ENCODE measurements at places on chromosomes 7 and 10. TPM values are rescaled to one million over a fixed set of nuclear protein-coding genes. Genes with fewer than 3 reads are reported as not detected.
A peak's percentile ranks its signal among the peaks of the same experiment; 100 is the strongest.

Gene MNX1
- not detected for total RNA-seq

GRCh38 chr7:139702811-139703486, 74.8 kb downstream of the HIPK2 start:
- DNase-seq: no peak

- DNase-seq: peak; percentile 63
These were observed 65.9 kb downstream of the DGKB start for GRCh38 chr7:14836571-14837189.

DNA sequence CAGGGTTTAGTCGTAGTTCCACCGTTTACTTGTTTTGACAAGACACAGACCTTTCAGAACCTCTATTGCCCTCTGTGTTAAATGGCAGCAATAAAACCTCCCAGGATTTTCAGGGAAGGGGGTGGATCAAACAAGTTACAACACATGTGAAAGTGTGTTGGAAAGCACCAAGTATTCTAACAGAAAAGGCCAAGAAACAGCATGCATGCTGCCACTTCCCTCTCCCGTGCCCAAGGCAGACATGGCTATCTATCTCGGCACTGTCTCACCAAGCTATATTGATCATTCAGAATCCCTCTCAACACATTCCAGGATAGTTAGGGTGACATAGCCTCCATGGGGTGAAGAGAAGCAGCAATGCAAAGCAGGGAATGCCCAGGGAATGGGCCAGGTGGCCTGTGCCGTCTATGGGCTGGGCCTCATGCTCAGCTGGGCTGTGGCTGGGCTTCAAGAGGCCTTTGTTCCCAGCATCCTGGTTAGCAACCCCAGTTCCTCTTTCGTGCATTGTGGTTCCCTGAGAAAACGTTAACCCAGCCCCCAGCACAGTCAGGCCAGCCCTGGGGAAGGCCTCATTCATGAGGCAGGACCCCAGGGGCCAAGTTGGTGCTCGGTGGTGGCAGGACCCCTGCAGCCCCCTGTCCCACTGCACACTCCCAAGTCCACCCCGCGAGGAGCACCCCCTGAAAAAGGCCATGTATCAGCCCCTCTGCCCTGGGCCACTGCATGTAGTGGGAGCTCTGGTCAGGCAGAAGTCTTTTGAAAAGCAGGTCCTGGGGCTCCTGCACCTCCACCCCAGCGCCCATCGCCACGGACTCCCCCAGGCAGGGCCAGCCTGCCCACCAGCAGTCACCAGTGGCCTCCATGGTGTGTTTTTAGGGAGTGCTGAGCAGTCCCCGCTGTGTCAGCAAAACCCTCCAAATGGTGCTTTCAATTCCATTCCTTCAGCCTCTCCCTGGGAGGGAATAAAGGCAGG, 25.5 kb downstream of the VSIR start:
- no peak for DNase-seq

Gene LHPP
- 4.9 TPM for total RNA-seq

DNA sequence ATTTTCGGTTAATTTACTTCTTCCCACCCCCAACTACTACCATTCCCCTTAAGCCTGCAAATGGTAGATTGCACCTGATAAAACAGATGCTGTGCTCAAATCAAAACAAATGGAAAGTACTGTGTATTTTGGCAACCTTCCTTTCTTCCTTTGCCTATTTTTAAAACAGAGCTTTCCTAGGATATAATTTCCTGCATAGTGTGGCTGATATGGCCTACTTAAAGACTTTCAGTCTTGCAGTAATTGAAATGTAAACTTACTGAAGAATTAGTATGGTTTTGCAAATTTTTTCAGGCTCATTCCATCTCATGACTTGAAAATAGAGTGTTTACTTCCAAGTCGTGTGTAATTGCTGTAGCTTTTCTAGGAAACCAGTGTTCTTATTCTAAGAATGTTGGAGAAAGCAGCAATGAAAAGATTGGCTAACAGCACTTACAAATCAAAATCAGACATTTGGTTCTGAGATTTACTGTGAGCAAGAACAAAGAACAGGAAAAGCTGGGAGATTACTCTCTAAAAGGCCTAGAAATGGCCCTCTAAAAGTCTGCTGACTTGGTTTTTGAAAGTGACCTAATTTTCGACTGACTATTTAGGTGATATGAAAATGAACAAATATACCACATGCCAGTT, 52.0 kb downstream of the REEP3 start:
- peak; percentile 72 for DNase-seq

DNA sequence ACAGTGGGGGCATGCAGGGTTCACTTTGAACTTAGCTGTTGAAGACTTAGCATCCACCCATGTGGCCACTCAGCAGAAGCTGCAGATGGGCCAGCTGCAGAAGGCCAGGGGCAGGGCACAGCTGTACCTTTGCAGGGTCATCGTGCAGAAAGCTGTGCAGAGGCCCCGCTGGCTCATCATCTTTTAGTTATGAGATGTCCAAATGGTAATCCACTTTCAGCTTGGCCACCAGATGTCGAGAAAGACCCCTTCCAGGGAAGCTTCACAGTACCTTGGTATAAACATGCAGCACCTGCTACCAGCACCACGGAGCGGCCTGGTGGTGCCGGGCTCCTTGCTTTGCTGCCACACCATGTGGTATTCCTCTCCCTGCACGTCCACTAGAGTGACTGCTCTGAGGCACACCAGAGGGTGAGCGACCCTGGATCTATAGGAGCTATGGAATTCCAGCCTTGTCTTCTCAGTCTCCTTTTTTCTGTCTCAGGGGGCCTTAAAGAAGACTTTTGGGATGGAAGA, 74.2 kb upstream of the LAMB4 start:
- no peak for DNase-seq

- DNase-seq: peak; percentile 40
These were observed 202.7 kb downstream of the FAM107B start for GRCh38 chr10:14571866-14572507.

DNA sequence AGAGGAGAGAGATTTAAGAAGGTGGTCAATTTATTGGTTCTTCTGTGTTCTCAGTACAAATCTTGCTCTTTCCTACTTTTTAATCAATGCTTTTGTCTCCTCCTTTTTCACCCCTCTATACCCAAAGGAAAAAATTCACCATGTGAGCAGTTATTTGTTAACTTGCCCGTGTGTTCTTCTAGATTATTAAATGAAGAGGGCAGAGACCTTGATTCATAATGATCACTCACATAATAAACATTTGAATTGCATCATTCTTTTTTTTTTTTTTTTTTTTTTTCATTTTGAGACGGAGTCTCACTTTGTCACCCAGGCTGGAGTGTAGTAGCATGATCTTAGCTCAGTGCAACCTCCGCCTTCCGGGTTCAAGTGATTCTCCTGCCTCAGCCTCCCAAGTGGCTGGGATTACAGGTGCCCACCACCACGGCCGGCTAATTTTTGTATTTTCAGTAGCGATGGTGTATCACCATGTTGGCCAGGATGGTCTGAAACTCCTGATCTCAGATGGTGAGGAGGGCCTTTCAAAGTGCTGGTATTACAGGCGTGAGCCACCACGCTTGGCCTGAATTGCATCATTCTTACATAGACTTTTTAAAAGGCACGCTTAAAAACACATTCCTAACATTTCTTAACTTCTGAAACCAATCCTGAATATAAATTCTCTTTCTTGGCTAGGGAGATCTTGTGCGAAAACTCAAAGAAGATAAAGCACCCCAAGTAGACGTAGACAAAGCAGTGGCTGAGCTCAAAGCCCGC, 3.6 kb downstream of the GARS1 start:
- peak; percentile 73 for DNase-seq

Gene DGKI
- 4.7 TPM for total RNA-seq

DNA sequence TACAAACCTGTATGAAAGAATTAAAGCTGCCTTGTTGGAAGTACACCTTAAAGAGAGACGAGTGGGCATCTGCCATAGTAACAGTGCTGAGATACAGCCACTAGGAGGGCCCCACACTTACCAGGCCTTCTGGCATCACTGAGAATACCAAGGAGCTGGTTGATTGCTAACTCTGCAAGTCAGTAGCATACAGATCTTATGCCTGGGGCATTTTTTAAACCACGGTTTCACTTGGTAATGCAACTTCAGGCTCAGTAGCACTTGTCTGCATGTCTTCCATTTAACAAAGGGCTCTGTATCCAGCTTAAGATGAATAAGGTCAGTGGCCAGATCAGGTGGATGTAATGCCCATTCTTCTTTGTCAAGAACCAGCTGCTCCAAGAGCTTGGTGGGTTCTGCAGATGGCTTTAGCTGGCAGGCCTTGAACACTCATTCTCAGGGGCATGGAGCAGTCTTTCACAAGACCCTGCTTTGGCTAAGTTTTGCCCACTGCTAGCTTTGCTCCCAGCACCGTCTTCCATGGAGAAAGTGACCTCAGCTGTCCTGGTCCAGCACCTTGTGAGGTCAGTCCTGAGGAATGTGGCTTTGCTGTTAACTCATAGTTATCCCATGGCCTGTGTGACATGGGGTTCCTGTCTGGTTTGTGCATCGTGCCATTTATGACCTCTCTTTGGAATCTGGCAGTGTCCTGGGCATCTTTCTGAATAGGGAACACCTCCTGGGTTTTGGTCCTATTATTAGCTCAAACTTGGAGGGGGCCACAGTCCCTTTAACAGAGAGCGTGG, 68.1 kb downstream of the BMPER start:
- DNase-seq: no peak

GRCh38 chr7:101258243-101258731, 13.4 kb upstream of the FIS1 start:
- no peak for DNase-seq

- no peak for DNase-seq
These were observed 244.2 kb upstream of the PLXDC2 start for GRCh38 chr10:19572056-19572455.

Gene MSMB
- not detected for total RNA-seq

Gene C10orf105
- total RNA-seq: not detected

DNA sequence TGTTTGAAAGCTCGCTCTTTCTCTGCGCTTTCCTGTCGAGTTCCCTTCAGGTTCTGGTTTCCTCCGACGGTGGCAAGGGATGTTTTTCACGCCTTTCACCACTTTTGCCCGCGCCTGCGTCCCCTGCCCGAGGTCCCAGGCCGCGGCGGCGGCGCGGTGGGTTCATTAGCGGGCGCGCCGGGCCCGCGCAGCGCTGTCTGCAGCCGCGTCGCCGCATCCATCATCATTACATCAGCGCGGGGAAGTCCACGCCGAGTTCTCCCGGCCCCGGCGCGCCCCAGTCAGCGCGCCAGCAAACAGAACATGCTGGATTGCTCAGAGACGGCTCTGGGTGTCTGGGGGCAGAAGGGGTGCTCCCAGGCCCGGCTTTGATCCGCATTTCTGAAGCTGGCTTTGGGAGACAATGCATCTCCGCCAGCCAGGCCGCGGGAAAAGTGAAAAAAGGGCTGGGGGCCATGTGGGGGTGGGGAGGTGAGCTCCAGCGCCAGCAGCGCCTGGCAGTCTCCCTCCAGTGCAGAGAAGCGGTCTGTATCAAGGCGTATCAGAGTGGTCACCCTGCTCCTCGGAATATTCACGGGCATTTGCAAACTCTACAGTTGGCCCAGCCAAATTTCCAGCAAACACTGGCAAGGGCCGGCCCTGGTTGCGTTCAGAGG, 8.9 kb downstream of the GLI3 start:
- peak; percentile 53 for DNase-seq

Gene LIPJ
- 0.09 TPM for total RNA-seq

Gene C10orf90
- 1.1 TPM for total RNA-seq

DNA sequence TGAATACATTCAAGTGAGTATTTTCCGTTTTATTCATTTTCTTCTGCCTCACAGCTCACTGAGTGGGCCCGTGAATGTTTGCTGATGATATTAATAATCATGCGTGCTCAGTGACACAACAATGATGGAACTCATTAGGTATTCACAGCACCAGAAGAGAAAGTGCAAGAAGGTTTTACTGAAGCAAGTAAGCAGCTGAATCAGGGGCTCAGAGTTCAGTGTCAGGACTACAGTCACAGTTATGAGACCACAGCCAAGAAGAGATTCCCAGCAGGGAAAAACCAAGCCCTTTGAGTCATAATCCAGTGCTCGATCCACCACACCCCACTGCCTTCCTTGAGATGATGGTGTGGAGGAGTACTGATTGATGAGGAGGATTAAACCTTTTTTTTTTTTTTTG, 247.4 kb downstream of the KIAA1217 start:
- peak; percentile 82 for DNase-seq

DNA sequence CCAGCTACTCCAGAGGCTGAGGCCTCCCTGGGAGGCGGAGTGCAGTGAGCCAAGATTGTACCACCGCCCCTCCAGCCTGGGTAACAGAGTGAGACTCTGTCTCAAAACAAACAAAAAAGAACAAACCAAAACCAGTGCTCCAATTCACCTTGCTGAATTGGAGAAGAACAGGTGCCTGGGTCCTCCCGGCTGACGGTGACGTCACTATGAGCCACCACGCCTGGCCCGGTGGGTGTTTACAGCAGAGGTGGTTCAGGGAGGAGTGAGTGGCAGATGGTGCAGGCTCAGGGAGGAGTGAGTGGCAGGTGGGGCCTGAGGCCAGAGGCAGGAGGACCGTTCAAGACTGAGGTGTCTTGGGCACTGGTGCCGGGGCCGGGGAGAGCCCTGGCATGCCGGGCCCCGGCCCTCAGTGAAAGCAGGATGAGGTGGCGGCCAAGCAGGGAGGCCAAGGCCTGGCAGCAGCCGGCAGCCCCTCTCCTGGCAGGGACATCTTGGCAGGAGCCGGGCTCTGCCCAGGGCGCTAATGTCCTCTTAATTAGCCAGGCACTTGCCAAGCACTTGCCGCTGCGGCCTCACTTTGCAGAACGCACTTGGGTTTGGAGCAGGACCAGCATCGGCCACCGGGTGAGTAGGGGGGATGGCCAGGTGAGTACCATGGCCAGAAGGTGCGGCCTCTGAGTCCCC, 162.8 kb upstream of the TNRC18 start:
- no peak for DNase-seq

DNA sequence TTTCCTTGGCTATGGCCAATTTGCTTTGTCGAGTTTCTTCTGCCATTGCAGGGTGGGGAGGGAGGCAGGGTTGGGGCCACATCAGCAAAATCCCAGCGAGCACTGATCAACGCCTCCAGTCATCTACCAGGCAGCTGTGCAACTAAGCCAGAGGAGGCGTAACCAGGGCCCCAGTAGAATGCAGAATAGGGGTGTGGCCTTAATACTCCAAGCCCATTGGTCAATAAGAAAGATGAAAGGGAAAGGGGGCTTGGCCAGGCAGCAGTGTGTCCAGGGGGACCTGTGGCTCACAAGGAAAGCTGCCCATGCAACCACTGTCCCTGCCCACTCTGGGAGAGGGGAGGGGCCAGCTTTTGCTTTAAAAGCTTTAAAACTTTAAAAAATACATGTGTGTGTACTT, 21.5 kb upstream of the GGCT start:
- no peak for DNase-seq

GRCh38 chr7:27095050-27095896, 527 bp downstream of the HOXA1 start:
- no peak for DNase-seq

Gene ADGRA1
- not detected for total RNA-seq
